ENCODE measurements at places on chromosomes 3 and 15. TPM values are rescaled to one million over a fixed set of nuclear protein-coding genes. Genes with fewer than 3 reads are reported as not detected.

- DNase-seq, result no peak
Observed at GRCh38 chr3:105653166-105653565, 215.6 kb downstream of the CBLB start.

Gene CLASP2
- total RNA-seq, result 47.6 TPM

DNA sequence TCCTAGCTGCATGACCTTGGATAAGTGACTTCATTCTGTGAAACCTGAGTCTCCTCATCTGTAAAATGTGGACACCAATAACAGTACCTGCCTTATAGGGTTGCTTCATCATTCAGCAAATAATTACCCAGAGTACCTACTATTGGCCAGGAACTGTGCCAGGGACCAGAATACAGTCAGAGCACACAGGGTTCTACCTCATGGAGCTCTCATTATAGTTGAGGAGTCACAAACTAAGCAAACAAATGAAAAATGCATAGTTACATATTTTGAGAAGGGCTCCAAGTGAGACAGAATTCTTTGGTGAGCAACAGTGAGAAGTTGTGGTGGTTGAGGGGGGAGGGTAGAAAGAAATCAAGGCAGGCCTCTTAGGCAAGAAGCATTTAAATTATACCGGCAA is 308.6 kb upstream of the WNT5A start:
- DNase-seq, result no peak

Gene ISL2
- total RNA-seq, result not detected

Gene CIDEC
- not detected for total RNA-seq

Gene COL8A1
- not detected for total RNA-seq

- DNase-seq, result no peak
Observed at GRCh38 chr3:52502808-52503350, 7.7 kb downstream of the STAB1 start.

Gene CLDN1
- not detected for total RNA-seq

Gene C15orf62
- 2.4 TPM for total RNA-seq

DNA sequence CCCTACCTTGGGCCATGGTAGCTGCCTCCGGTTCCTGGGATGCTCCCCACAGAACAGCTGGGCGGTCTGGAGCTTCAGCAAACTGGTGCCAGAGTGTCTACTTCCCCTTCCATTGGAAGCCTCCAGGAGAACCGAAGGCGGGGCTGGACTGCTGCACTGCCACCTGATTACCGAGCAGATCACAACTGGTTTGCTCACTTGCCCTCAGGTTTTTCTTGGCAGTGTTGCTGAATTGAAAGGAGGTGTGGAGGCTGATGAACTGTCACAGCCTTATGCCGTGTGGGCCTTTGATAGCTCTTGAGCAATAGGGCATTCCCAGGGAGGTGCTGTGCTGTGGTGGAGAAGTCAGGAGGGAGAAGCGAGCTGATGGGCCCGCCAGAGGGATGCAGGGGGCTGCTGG is at the start of gene TGM5:
TGM5 (minus strand) TSS at position 95 of the 400 bp plus-strand sequence; CDS start at position 16, 79 bp downstream.
- DNase-seq, result no peak

- DNase-seq, result no peak
Observed at GRCh38 chr3:160376681-160377080, 22.3 kb downstream of the IFT80 start.

Gene CIAO2A
- 61.5 TPM for total RNA-seq

Gene FRMD4B
- 8.9 TPM for total RNA-seq

- DNase-seq, result no peak
Observed at GRCh38 chr15:58854593-58854992, 78.9 kb downstream of the SLTM start.

DNA sequence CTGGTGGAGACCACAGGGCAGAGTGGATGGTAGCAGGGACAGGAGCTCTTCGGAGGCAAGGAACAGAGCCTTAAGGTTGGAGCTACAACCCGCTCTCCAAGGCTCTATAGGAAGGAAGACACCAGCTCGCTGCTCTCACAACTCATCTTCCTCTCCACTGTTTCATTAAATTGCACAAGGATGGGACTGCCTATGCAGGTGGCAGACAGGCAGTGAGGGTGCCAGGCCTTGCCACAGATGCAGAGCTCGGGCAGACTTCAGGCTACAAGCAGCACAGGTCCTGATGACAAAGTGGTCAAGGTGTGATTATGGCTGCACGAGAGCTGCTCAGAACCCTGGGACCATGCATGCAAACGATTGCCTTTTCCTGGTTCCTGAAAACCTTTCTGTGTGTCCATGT is 144.6 kb downstream of the FOXP1 start:
- DNase-seq, result no peak

- no peak for DNase-seq
Observed at GRCh38 chr3:36677331-36678007, 86.9 kb downstream of the DCLK3 start.

- DNase-seq, result no peak
Observed at GRCh38 chr3:78116874-78117273, 1077.0 kb downstream of the ROBO2 start.

DNA sequence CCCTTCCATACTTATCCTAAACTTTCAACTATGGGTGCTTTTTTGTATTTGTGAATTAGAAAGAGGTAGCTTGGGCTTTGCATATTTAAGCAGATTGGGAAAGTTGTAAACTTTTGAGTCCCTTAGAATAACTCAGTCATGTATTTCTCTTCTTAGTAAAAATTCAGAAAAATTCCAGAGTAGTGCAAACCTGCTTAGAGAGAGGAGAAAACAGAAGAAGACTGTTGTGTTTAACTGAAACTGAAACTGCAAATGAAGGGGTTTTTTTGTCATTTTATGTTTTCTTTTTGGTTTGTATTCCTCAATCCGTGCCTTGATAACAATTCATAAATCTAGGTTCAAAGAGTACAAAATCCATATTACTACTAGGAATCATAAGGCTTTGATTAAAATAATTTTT is 31.3 kb downstream of the CD200 start:
- DNase-seq, result no peak

Gene GOLGA8T
- 1.5 TPM for total RNA-seq

GRCh38 chr3:56622381-56622780 is 60.7 kb downstream of the TASOR start:
- no peak for DNase-seq

- DNase-seq, result no peak
Observed at GRCh38 chr3:178386880-178387279, 149.4 kb upstream of the KCNMB2 start.

Gene ZNF385D
- total RNA-seq, result not detected

GRCh38 chr15:68367226-68367625 is 64.7 kb downstream of the ITGA11 start:
- DNase-seq, result no peak

Gene CP
- not detected for total RNA-seq

Gene BFSP2
- not detected for total RNA-seq

Gene IL12A
- total RNA-seq, result 0.19 TPM

Gene RAD51
- 52.4 TPM for total RNA-seq

Gene EIF4E3
- total RNA-seq, result 63.6 TPM

DNA sequence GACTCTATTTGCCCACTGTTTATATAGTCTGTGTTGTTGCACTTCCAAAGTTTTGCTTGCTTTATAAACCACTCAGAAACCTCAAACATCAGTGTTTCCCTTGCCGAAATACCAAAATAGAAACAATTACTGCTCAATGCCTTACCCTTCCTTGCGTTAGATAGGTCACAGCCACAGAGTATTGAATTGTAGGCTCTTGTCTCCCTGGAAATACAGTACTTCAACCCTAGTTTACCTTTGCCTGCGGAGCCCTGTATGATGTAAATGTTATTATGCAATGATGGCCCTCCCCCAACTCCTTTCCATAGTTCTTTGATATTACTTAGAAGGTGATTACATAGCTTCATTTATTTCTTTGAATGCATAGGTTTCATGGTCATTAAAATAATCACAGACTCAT is 44.2 kb downstream of the SOX2 start:
- DNase-seq, result no peak

DNA sequence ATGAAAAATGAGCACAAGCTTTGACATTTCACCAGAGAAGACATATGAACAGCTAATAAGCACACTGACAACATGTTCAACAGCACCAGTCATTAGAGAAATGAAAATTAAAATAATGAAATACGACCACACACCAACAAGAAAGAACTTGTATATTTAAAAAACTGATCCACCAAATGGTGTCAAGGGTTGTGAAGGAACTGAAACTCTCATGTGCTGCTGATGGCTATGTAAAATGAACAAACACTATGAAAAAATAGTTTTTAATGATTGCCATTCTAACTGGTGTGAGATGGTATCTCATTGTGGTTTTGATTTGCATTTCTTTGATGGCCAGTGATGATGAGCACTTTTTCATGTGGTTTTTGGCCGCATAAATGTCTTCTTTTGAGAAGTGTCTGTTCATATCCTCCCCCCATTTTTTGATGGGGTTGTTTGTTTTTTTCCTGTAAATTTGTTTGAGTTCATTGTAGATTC is 193.8 kb downstream of the SCAPER start:
- no peak for DNase-seq

Measured in activated naive CD8-positive, alpha-beta T cell treated with anti-CD3 and anti-CD28 coated beads, Interleukin-2, amount 10 ng/mL, durations not matched to agents 7 days and 5 days (primary cell).